ENCODE measurements at places on chromosomes 7 and 10. TPM values are rescaled to one million over a fixed set of nuclear protein-coding genes. Genes with fewer than 3 reads are reported as not detected.

The CUBN gene
- 2.4 TPM for polyA plus RNA-seq

GRCh38 chr10:127945341-127945758 lies 38.4 kb downstream of the PTPRE start:
- no peak overlapping the region for H3K4me3 ChIP-seq
- H3K36me3 ChIP-seq, result no peaks in the 10 kb centered on the region
- no peaks in the 10 kb centered on the region for H3K27me3 ChIP-seq
- peaks cover 20% of the 10 kb centered on the region for H3K4me1 ChIP-seq
- H3K27ac ChIP-seq, result no peak overlapping the region

- H3K36me3 ChIP-seq, result no peaks in the 10 kb centered on the region
- H3K4me1 ChIP-seq, result no peaks in the 10 kb centered on the region
- peak; percentile 84 for DNase-seq
- no peak overlapping the region for H3K4me3 ChIP-seq
- H3K27ac ChIP-seq, result no peak overlapping the region
- peaks cover 30% of the 10 kb centered on the region for H3K27me3 ChIP-seq
Observed at GRCh38 chr10:71383972-71384687, 12.6 kb upstream of the CDH23 start.

The CTAGE6 gene
- 0.32 TPM for polyA plus RNA-seq

The GIMAP7 gene
- polyA plus RNA-seq, result not detected

DNA sequence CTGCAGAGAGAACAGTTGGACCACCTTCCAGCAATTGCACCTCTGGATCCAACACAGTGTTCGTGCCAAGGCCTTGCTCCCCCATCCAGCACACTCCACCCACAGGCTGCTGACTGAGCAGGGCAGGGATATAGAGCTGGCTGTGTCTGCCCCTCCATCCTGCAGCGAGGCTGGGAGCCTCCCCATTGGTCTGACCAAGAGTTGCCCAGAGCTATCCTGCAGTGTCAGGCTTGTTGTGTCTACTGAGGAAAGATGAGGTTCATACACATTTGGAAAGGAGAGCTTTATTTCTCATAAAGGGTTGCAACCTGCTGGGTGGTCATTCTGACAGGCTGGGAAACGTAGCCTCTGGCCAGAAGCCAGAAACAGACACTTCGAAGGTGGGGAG lies 27.1 kb downstream of the PRF1 start:
- no peak overlapping the region for H3K4me3 ChIP-seq
- H3K27ac ChIP-seq, result no peak overlapping the region
- H3K36me3 ChIP-seq, result no peaks in the 10 kb centered on the region
- H3K27me3 ChIP-seq, result no peaks in the 10 kb centered on the region

DNA sequence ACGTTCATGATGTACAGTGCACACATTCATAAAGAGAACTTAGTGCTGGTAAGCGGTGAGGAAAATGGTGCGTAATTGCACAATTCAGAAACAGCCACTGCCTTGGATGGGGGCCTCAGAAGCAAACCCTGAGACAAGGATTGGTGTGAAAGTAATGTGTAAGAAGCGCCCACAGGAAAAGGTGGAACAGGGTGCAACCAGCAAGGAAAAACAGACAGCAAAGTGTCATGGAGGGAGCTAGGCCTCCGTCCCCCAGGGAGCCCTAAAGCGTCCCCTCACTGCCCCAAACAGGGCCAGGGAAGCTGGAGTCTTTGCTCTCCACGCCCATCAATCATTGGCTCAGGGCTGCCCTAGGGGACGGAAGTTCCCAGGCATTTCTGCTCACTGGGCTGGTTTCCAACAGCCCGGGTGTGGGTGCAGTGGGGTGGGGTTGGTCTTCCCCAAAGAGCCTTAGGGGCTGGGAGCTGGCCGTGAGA lies 9.6 kb upstream of the C10orf105 start:
- H3K4me1 ChIP-seq, result peaks cover 46% of the 10 kb centered on the region
- peak overlapping the region; percentile 91 for H3K27ac ChIP-seq
- no peaks in the 10 kb centered on the region for H3K27me3 ChIP-seq
- no peaks in the 10 kb centered on the region for H3K36me3 ChIP-seq
- peak; percentile 79 for DNase-seq

GRCh38 chr10:7474388-7474787 lies 63.6 kb upstream of the SFMBT2 start:
- DNase-seq, result no peak
- H3K36me3 ChIP-seq, result no peaks in the 10 kb centered on the region
- H3K4me3 ChIP-seq, result no peak overlapping the region
- no peaks in the 10 kb centered on the region for H3K27me3 ChIP-seq
- no peak overlapping the region for H3K27ac ChIP-seq
- H3K4me1 ChIP-seq, result peaks cover 8% of the 10 kb centered on the region

DNA sequence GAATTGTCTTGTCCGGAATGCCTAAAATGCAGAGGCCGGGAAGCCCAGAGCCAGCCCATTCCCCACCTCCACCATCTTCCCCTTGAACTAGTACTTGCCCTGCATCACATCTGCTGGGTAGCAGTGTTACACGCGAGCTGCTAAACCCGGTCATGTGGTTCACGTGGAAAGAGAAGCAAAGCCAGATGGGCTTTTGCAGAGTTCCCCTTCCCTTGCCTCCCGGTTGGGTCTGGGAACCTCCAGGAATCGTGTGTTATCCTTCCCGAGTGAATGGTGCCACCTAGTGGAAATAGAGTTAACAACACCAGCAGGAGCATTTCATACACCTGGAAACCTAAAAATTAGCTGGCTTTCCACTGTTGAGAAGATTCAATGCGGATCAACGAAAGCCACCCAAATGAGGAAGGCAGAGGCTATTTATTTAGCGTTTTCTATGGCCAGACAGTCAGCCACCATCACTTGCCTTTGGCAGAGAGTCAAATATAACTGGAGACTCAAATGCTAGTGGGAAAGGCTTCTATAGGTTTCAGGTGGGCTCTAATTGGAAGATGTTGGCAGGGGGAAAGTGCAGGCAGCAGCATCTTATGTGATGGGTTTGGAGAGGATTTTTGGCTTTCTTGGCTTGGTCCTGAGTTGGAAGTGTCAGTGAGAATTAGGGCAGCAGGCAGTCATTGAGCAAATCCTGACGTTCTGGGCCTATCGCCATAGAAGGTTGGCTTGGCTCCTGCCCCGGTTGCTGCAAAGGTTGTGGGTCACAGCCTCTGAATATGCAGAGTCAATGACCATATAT lies 12.9 kb upstream of the DENND2A start:
- no peaks in the 10 kb centered on the region for H3K36me3 ChIP-seq
- H3K4me1 ChIP-seq, result no peaks in the 10 kb centered on the region
- peak; percentile 87 for DNase-seq
- 0 out of 2 replicates have a peak, but pooled peaks cover 7% of the 10 kb centered on the region for H3K27me3 ChIP-seq
- no peak overlapping the region for H3K27ac ChIP-seq
- no peak overlapping the region for H3K4me3 ChIP-seq

GRCh38 chr7:105219771-105220160 lies 169.0 kb downstream of the SRPK2 start:
- no peak for DNase-seq
- H3K27ac ChIP-seq, result no peak overlapping the region
- H3K27me3 ChIP-seq, result no peaks in the 10 kb centered on the region
- peaks cover 6% of the 10 kb centered on the region for H3K4me1 ChIP-seq
- peaks cover 11% of the 10 kb centered on the region for H3K36me3 ChIP-seq

DNA sequence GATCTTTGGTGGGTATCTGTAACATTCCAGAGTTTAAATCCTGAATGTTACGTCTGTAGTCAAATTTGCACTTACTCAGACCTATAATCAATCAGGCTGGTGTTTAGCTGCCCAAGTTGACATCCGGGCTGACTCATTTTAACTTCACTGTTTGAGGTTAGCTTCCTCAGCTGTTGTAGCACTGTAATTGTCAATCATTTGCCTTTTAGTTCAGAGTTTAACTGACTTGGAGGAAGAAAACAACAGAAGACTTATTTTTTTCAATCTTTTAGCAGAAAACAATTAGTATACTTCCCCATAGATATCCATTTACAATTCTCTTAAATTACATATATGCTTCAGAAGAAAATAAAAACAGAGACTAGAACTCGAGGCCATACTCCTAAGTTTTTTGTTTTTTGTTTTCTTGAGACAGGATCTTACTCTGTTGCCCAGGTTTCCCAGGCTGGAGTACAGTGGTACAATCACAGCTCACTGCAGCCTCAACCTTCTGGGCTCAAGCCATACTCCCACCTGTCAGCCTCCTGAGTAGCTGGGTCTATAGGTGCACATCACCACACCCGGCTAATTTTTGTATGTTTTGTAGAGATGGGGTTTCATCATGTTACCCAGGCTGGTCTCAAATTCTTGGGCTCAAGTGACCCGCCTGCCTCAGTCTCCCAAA lies 38.5 kb upstream of the LRRC17 start:
- no peak overlapping the region for H3K4me3 ChIP-seq
- no peaks in the 10 kb centered on the region for H3K27me3 ChIP-seq
- peak overlapping the region; percentile 76 for H3K27ac ChIP-seq
- DNase-seq, result no peak

DNA sequence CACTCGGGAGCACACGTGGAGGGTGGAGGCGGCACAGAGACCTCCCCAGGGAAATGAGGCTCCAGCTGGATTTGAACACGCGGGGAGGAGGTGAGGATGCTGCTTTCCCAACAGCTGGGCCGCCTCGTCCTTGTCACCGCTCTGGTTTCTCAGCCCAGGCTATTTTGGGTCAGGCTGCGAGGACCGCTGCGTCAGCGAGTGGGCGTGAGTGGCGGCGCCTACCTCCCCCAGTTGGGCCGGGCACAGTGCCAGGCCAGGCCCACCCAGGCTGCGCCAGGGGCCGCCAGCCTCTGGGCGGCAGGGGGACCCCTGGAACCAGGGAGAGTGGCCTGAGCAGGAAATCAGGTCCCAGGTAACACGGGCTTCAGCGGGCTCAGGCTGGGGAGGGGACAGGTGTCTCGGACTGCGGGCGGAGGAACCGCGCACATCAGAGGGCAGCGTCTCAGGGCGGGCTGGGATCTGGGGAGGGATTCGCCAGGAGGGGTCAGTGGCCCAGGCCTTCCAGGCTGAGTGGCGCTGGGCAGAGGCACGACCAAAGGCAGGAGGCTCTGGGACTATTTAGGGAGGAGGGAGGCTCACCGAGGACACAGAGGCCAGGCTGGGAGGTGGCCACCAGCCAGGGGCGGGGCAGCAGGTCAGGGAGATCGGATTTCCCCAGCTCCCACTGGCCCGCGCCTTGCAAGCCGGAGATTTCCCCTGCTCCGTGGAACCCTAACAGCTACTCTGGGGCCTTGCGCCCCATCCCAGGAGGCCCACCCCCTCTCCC lies 125.2 kb upstream of the RET start:
- no peak overlapping the region for H3K27ac ChIP-seq
- no peaks in the 10 kb centered on the region for H3K36me3 ChIP-seq
- peaks cover 12% of the 10 kb centered on the region for H3K4me1 ChIP-seq
- H3K4me3 ChIP-seq, result no peak overlapping the region
- no peaks in the 10 kb centered on the region for H3K27me3 ChIP-seq

- peaks cover 13% of the 10 kb centered on the region for H3K4me1 ChIP-seq
- peaks cover 3% of the 10 kb centered on the region for H3K27me3 ChIP-seq
- H3K36me3 ChIP-seq, result no peaks in the 10 kb centered on the region
- DNase-seq, result no peak
Observed at GRCh38 chr7:50351267-50351666, 46.8 kb downstream of the IKZF1 start.

- peak within 1 kb of the TSS; percentile 72 for H3K4me3 ChIP-seq
- peak; percentile 64 for DNase-seq
- peak within 1 kb of the TSS; percentile 72 for H3K27ac ChIP-seq
- H3K4me1 ChIP-seq, result peaks cover 13% of the 10 kb centered on the region
- peaks cover 24% of the 10 kb centered on the region for H3K27me3 ChIP-seq
- no peaks in the 10 kb centered on the region for H3K36me3 ChIP-seq
Observed at GRCh38 chr10:19816411-19817230, at the start of gene PLXDC2. PLXDC2 (plus strand) TSS chr10:19816432.
